ENCODE measurements at places on chromosomes 5 and 9.

GRCh38 chr5:18749763-18750162 is 1115.5 kb downstream of the TAF11L14 start:
- peak; percentile 19 for DNase-seq

DNA sequence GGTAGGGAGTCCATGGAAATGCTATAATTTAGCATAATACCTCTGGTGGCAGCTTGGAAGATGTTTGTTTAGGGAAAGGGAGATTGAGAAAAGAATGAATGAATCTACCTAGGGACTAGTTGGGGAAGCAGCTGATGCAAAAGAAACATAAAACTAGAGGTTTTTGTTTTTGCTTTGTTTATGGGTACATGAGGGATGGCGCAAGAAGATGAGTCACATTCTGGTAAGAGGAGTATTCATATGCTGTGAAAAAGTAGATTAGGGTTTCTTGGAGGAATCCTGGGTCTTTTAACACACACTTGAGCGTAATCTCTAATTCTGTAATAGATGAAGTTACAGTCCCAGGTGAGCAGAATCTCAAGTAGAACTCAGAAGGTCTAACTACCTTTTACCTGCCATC is 17.1 kb downstream of the C9orf43 start:
- no peak for DNase-seq

DNA sequence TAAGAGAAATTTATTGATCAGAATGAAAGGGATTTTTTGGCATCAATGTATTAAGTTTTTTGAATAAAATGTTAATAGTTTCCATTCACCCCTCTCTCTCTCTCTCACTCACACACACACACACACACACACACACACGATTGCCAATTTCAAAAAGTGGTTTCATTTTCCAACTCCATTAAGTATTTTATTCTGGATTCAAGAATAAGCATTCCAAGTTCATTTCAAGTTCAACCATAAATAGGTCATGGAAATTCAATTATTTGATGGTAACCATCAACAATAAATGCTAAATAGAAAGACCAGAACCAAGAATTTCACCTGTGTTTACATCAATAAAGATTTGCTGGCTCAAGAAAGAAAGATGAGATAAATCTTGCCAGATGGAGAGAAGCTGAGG is 171.6 kb downstream of the ADAMTS12 start:
- no peak for DNase-seq

DNA sequence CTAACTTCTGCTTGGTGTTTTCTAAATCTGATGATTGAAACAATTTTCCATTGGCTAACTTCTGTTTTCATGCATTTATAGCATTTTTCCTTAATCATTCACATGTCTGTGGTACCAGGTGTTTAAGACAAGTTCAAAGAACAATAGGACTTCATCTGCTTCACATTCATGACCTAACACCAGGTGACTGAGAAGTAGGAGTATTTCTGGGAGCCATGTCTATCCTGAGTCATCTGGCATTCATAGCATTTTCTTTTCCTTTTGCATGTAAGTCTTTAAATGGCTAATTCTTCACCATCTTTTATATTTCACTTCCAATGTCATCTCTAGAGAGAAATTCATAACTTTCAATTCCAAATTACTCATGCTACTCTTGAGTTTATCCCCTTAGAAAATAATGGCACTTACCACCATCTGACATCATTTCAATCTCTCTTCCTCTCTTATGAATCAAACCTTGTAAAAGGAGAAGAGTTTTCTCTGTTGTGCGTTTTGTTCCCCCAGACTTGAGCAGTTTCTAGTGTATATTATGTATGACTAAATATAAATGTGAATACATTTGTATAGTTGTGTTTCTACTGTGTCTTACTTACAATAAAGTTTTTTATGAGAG is 1196.1 kb upstream of the CDH9 start:
- DNase-seq: no peak

DNA sequence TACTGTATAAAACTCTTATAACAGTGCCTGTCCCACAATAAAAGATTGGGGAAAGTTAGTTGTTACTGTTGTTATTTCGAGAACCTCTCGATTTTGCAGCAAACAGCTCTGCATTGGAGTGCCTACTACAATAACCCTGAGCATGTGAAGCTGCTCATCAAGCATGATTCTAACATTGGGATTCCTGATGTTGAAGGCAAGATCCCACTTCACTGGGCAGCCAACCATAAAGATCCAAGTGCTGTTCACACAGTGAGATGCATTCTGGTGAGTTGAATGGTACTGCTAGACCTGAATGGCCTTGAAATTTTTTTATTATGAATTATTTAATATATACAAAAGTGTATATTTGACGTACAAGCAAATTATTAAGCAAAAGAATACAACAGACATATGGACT is 123.2 kb downstream of the TEX10 start:
- DNase-seq: no peak

All from activated CD4-positive, alpha-beta T cell treated with anti-CD3 and anti-CD28 coated beads for 48 hours (primary cell).